ENCODE measurements at places on chromosomes 6 and 20. TPM values are rescaled to one million over a fixed set of nuclear protein-coding genes. Genes with fewer than 3 reads are reported as not detected.

The TDP2 gene
- polyA plus RNA-seq = 23.7 TPM

DNA sequence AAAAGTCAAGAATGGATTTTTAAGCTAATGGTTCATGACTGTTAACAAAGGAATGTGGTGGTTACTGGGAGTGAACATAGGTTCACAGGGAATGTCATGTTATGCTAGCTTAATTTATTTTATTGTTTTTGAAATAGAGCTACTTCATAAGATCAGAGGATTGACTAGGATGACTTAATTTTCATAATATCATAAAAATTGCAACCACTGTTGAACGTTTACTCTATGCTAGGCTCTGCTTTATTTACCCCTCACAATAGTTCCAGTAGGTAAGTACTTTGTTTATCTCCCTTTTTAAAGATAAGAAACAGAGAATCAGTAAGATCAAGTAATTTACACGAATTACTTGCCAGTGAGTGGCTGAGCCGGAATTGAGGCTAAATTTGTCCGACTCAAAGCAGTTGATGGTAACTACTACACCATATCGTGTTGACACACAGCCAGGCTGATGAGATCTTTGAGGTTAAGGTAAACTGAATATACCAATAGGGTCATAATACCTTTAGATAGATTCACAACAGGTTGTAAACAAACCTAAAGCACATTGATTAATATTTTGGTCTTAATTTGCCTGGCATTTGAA, 194.6 kb upstream of the CITED2 start:
- DNase-seq = no peak

The E2F1 gene
- 9.6 TPM for polyA plus RNA-seq

DNA sequence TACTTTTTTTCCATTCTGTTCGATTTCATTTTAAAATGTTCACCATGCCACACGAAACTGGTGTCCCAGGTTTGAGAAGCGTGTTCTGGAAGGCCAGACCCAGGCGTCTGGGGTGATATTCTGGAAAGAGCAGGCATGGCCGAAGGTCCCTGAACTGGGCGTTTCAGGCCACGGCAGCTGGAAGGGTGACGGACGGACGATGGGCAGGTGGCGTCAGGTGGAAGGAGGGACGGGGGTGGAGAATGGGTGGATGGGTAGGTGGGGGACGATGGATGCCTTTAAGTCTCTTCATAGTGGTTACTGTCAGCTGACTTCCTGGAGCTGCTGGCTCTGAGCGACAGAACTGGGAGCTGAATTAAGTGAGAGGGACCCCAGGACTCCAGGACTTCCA, 44.6 kb downstream of the CDH4 start:
- no peak for DNase-seq

DNA sequence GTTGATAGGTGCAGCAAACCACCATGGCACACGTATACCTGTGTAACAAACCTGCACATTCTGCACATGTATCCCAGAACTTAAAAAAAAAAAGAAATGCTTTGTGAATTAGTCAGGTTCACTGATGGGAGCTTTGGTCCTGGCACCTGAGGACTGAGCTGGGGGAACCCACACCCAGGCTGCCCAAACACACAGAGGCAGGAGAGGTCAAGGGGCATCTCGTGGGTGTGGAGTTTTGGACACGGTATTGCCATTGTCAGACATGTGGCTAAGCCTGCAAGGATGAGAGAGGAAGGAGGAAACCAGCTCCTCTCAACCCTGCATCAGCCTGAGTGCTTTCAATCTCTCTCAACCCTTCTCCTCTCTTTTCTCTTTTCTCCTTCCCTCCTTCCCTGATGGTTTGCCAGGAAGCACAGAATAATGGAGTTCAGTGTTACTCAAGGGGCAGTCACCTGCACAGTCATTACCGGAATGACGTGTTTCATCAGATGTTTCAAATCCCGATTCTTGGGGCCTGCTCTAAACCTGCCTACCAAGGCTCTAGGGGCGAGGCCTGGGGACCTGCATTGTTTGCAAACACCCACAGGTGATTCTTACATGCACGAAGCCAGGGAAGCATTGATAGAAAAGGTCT, 89.9 kb upstream of the NEDD9 start:
- no peak for DNase-seq

The NOTCH4 gene
- polyA plus RNA-seq = 19.9 TPM

The MCHR2 gene
- not detected for polyA plus RNA-seq

DNA sequence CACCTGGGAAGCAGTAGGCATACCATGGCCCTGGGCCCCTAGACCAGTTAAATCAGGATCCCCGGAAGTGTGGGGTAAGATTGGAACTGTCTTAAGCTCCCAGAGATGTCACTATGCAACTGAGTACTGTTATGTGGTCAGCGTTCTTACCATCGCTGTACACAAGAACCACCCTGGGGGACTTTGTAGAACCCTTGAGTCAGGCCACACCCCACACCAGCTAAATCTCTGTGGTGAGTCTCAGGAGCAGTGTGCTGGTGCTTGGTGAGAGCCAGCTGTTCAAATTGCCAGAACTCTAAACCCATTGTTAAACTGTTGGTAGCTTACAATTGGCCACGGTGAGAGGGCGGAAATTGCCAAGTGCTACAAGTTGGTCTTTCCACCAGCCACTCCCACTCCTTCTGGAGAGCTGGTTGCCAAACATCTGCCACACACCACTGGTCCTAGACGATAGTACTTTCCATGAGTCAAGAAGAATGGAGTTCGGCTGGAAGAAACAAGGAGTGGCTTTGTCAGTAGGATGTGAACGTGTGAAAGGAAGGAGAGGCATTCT, 80.5 kb upstream of the SYNDIG1 start:
- no peak for DNase-seq

DNA sequence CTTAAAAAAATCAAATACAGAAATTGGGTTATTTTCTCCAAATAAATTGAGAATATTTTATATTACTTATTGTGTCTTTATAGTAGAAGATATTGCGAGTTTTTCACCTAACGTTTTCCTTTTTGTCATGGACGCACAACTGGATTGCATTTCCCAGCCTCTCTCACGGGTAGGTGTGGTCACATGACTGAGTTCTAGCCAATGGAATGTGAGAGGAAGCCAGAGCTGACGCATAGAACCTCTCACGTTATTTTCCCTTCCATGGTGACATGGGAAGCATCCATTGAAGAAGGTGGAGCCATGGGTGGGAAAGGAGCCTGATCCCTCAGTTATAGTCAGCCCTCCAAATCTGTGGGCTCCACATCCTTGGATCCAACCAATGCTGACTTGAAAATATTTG, 155.9 kb upstream of the UST start:
- DNase-seq = no peak

The FOXA2 gene
- not detected for polyA plus RNA-seq

The KIAA1755 gene
- polyA plus RNA-seq = 8.1 TPM

DNA sequence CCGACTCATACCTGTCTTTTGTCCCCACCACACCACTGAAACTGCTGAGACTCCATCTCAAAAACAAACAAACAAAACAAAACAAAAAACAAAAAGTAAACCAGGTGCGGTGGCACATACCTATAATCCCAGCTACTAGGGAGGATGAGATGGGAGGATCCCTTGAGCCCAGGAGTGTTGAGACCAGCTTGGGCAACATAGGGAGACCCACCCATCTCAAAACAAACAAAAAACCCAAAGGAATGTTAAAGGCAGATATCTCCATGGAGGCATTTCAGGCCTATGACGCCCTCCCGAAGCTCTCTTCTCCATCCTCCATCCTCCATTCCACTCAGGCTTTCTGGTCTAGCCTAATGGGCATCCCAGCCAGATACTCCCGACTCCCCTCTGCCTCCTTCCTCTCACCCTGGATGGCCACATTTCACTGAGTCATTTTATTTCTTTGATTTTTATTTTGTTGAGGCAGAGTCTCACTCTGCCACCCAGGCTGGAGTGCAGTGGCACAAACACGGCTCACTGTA, 3.2 kb upstream of the SLC4A11 start:
- no peak for DNase-seq

GRCh38 chr20:36303020-36303595, 3.0 kb upstream of the DLGAP4 start:
- DNase-seq = no peak

The ELOVL2 gene
- 1.9 TPM for polyA plus RNA-seq

The PTK6 gene
- polyA plus RNA-seq = 0.34 TPM

The NT5DC1 gene
- 17.5 TPM for polyA plus RNA-seq

DNA sequence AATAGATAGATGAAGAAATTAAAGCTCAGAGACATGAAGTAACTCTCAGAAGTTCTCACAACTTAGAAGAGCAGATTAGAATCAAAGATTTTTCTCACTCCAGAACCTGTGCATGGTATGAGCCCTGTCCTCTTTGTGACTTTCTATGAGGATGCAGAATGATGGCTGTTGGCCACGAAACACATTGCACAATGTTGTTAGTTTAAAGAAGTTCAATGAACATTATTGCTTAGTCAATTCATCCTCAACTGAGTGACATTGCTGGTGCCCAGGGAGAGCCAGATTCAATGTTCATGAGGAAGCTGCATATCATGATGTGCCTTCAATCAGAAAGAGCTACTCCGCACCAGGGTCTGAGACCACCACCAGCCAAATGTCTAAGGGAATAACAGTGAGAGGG, 633.1 kb downstream of the PTPRT start:
- DNase-seq = no peak

DNA sequence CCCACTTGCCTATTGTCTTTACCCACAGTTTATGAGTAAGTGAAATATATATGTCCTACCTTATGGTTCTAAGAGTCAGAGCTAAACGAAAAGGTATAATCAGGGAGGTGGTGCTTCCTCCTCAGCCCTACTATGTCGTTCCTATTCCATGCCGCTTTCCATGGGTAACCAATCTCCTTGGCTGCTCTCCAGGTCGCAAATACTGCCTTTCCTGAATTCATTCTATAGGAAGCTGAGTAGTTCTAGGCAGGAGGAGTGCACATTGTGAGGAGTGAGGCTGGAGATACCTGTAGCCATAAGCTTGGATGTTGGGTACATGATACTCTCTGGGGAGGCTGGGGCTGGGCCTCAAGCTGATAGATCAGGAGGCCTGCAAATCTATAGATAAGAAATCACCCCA, 5.8 kb downstream of the IL20RA start:
- no peak for DNase-seq

DNA sequence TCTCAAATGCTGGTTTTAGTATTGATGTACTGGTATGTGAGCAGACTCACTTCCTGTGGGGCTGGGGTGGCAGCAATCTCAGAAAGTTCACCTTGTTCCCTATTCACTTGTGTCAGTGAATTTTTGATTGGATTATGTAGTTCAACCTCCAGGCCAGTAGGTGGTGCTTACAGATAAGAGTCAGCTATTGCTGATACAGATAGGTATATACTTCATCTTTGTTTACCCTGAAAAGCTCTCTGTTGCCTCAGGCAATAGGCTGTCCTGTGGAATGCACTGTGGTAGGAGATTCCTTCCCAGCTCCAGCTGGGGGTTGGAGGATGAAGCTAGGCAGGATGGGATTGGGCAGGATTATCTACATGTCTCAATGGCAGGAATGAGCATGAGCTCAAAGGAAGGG, 851.2 kb upstream of the EYS start:
- no peak for DNase-seq

- no peak for DNase-seq
Observed at GRCh38 chr6:137731960-137732616, 135.0 kb upstream of the TNFAIP3 start.

The MAFB gene
- polyA plus RNA-seq = 8.9 TPM

DNA sequence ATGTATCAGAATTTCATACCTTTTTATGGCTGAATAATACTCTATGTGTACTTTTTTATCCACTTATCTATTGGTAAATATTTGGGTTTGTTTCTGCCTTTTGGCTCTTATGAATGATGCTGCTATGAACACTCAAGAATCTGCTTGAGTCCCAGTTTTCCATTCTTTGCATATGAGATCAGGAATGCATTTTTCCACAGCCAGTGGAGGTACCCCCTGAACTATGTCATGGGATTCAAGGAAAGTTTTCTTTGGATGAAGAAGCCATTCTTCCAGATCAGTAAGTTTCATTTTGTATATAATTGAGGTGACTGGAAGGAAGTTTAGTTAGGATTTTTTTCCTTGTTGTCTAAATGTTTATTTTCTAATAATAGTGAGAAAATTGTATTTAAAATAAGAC, 40.9 kb downstream of the NKX2-4 start:
- DNase-seq = no peak

The KCNK16 gene
- not detected for polyA plus RNA-seq

- DNase-seq = no peak
Observed at GRCh38 chr6:140153703-140154102, 779.3 kb upstream of the CITED2 start.

DNA sequence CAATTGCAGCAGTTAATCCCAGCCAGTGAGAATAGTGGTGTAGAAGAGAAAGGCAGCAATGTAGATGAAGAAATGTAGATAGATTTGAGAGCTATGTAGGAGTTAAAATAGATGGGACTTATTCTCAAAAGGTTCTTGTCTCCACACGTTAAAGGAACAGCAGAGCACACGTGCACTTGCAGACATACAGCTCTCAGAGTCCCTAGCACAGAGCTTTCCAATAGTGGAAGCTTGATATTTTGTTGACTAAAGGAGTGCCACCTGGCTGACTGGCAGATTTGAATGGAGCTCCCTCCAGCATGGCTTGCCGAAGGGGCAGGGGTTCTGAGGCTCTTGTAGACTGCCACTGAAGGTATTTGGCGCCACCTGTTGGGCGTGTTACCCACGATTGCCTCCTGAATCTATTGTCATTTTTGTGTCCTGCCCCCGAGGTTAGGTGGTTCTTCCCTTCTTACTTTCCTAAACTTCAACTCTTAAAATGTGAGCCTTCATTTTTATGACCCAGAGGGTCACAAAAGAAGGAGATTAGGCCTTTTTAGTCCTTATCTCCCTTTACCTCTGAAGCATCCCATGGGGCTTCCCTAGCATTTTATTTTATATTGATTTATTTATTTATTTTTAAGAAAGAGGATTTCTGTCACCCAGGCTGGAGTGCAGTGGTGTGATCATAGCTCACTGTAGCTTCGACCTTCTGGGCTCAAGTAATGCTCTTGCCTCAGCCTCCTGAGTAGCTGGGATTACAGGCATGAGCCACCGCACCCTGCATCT, 16.4 kb downstream of the BRD2 start:
- DNase-seq = no peak

DNA sequence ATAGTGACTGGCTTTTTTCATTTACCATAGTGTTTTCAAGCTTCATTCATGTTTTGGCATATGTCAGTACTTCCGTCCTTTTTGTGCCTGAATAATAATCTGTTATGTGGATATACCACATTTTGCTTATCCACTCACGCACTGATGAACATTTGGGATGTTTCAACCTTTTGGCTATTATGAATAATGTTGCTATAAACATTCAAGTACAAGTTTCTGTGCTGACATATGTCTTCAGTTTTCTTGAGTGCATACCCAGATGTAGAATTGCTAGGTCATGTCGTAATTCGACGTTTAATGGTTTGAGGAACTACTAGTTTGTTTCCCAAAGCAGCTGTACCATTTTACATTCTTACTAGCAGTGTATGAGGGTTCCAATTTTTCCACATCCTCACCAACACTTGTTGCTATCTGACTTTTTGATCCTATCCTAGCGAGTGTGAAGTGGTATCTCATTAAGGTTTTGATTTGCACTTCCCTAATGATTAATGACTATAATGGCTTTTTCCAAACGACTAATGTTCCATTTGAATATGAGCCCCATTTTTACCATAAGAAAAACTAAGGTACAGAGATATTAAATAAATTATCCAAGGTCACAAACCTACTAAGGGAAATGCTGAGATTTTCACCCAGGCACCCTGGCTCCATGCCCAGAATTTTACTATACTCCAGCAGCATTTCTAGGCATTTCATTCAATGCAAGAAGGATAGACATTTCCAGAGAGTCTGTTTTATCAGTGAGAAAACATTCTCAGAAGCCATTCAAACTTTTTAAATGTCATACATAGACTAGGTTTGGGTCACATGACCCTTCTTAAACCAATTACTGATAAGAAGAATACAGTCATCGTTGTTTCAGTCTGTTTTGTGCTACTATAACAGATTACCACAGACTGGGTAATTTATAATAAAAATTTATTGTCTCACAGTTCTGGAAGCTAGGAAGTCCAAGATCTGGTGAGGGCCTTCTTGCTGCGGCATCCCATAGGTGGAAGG, 71.1 kb upstream of the RUNX2 start:
- no peak for DNase-seq

The TFEB gene
- polyA plus RNA-seq = 5.8 TPM

Data from forelimb muscle (tissue), 1 donor.